ENCODE measurements at places on chromosomes 5 and 9. TPM values are rescaled to one million over a fixed set of nuclear protein-coding genes. Genes with fewer than 3 reads are reported as not detected.

- peak; percentile 13 for DNase-seq
Measured at GRCh38 chr5:54309276-54309675, 1.1 kb downstream of the ARL15 start.

DNA sequence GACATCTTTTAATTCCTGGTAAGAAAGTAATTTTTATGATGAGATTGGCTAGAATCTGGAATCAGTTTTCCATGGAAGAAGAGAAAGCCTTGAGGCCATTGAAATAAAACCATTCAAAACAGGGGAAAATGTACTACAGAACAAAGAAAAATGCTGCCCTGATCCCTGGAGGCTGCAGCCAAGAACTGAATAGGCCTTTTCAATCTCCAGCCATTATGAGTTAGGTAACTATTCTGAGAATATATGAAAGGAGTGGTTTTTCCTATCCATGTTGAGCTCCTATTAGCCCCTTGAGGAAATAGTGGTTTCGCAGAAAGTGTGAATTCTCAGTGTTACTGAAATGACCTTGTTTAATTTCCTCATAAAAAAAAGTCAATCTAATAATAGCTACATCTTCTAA, 408.5 kb upstream of the GRAMD2B start:
- DNase-seq: no peak

Gene GFI1B
- not detected for total RNA-seq

GRCh38 chr9:104286799-104287198, 192.7 kb downstream of the SMC2 start:
- no peak for DNase-seq

Gene SV2C
- total RNA-seq: 0.06 TPM

GRCh38 chr9:128636556-128637530, 19.8 kb downstream of the DYNC2I2 start:
- DNase-seq: no peak

GRCh38 chr5:67474597-67475238, 278.1 kb upstream of the CD180 start:
- no peak for DNase-seq

Gene PRUNE2
- 18.4 TPM for total RNA-seq

GRCh38 chr5:51652980-51653379, 269.7 kb downstream of the ISL1 start:
- DNase-seq: peak; percentile 14

DNA sequence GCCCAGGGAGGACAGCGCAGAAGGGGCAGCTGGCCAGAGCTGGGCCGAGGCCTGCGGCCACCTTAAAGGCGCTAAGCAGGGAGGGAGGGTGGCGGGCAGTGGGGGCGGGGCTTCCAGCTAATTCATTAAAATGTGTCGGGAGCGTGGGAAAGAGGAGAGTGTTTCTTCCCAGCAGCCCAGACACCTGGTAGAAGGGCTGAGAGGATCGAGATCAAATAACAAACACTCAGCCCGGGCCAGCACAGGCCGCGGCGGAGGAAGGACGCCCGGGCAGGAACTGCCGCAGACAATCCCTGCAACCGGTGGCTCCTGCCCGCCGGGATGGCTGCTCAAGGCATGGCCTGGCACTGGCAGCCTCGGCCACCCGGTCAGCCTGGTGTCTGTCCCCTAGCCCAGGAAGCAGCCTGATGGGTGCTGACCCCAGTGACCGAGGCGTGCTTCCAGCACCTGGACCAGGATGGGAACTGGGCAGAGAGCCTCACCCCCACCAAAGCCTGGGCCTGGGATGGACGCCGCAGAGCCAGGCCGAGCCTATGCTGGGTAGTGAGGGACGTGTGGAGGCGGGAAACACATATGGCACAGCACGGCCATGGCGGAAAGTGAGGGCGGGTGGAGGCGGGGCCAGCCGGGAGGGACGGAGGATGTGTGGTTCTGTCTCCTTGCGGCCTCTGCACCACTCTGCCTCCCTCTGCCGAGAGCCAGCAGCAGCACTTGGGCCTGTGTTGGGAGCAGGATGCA, 3.2 kb upstream of the NRARP start:
- DNase-seq: peak; percentile 90

- DNase-seq: peak; percentile 60
Measured at GRCh38 chr5:144742361-144742760, 571.7 kb downstream of the KCTD16 start.

Gene SSBP2
- 175 TPM for total RNA-seq

Gene CTXN3
- 0.09 TPM for total RNA-seq

GRCh38 chr9:95008151-95008771, 281.8 kb downstream of the AOPEP start:
- no peak for DNase-seq

Gene IFNB1
- not detected for total RNA-seq

GRCh38 chr5:43065387-43065947, 25.3 kb upstream of the ANXA2R start:
- peak; percentile 38 for DNase-seq

DNA sequence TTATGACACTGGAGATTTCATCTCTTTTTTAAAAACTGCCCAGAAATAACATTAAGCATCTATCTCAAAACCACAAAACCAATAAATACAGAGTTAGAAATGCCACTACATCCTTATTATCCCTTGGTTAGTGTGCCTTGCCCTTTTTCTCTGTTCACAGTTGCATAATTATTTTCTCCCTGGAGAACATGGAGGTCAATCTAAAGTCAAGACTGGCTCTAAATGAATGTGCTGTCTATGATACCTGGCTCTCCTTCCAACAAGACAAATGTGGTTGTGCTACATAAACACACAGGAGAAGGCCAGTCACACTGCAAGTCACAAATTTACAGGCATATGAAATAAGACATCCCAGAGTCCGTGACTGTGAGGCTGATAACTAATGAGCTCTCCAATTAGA, 2.8 kb downstream of the FBN2 start:
- no peak for DNase-seq

GRCh38 chr9:88990729-88991065, 571 bp upstream of the S1PR3 start:
- peak; percentile 84 for DNase-seq

GRCh38 chr5:141322261-141322660, 1.7 kb upstream of the TAF7 start:
- no peak for DNase-seq

DNA sequence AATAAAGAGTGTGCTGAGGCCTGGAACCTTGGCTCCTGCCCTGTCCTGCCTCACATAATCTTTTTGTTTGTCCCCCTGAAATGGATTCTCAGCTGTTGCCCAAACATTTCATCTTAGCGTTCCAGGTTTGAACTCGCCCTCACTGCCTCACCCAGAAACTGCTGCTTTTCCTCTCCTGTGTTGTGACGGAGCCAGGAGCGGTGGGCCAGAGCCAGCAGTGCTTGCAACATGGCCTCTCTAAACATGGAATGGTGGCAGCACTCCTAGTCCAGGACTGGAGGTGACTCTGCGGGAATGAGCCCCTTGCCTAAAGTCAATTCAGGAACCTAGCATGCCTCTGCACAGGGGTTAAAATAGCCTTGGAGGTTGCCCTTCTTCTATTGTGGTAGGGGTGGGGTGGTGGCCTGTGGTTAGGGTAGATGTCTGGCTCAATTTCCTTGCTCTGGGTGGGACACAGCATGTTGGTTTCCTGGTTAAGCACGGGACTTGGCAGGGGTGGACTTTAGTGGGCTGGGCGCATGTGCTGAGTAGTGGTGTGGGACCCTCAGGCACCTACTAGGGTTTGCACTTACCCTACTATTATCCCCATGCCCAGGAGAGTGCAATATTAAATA, 101.6 kb downstream of the SLC25A46 start:
- DNase-seq: no peak

DNA sequence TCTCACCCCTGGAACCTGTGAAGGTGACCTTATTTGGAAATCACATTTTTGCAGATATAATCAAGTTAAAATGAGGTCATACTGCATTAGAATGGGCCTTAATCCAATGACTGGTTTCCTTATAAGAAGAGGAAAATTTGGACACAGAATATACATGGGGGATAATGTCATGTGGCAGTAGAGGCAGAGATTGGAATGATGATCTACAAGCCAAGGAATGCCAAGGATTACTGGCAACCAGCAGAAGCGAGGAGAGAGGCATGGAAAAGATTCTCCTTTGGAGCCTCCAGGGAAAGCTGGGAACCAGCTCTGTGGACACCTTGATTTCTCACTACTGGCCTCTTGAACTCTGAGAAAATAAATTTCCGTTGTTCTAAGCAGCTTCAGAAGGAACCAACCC, 20.2 kb upstream of the CEP78 start:
- no peak for DNase-seq

Gene LCP2
- not detected for total RNA-seq
